M059J (cell line): ENCODE measurements at places on chromosomes 1 and 21. TPM values are rescaled to one million over a fixed set of nuclear protein-coding genes. Genes with fewer than 3 reads are reported as not detected.
A peak's percentile ranks its signal among the peaks of the same experiment; 100 is the strongest.

- DNase-seq: peak; percentile 86
Measured at GRCh38 chr1:43836267-43836951, 97.2 kb upstream of the ARTN start.

GRCh38 chr1:41574842-41575241 is 90.4 kb upstream of the EDN2 start:
- DNase-seq: no peak

- DNase-seq: peak; percentile 69
Measured at GRCh38 chr1:165842671-165843129, 15.3 kb downstream of the UCK2 start.

C8B gene
- not detected in 2 replicates for total RNA-seq

DNA sequence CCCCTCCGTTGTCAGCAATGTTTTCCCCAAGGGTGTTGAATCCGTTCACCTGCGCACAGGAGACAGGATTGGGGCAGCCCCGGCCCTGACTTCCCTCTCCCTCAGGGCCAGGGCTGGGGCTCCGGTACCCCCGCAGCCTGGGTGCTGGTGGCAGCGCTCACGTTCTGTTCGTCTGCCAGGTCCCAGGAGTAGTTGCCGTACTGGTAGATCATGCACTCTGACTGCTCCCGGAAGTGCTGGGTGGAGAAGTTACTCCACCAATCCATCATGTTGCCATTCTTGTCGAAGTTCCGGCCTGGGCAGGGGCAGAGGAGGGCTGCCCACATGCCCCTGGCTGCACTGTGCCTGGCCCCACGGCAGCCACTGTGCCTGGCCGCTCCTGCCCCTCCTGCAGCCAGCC is 6.1 kb downstream of the PRXL2B start:
- DNase-seq: no peak

- no peak for DNase-seq
Measured at GRCh38 chr1:168876830-168877229, 147.8 kb upstream of the DPT start.

DNA sequence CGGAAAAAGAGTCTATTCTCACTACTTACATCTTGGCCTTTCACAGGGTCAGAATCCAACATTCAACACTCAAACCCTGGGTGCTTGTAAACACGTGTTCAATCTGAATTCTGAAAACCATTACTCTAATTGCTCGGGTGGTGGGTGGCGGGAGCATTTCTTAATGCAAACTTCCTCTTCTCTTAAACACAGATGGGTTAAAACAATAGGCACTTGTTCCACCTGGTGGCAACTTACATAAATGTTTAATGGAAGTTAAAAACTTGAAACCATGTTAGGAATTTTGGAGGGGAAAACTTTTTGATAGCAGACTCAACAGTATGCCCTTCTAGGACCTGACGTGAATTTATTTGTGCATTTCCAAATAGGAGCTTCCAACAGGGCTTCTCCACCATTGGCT is 23.4 kb upstream of the TDRD10 start:
- DNase-seq: peak; percentile 40

- DNase-seq: no peak
Measured at GRCh38 chr1:203503836-203504235, 9.9 kb downstream of the OPTC start.
